ENCODE measurements at places on chromosomes 2 and 18.

DNA sequence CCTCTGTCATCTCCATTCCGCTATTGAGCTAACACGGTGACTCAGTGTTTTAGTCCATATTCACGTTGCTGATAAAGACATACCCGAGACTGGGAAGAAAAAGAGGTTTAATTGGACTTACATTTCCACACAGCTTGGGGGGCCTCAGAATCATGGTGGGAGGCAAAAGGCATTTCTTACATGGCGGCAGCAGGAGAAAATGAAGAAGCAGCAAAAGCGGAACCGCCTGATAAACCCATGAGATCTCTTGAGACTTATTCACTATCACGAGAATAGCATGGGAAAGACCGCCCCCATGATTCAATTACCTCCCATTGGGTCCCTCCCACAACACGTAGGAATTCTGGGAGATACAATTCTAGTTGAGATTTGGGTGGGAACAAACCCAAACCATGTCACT, 22.6 kb upstream of the CXXC1 start:
- DNase-seq, result no peak

- no peak for DNase-seq
Measured at GRCh38 chr18:79736230-79736629, 56.6 kb downstream of the CTDP1 start.

GRCh38 chr2:132373391-132374135, 43.0 kb upstream of the GPR39 start:
- DNase-seq, result no peak

- DNase-seq, result peak; percentile 74
Measured at GRCh38 chr2:17813742-17814473, 2.4 kb upstream of the MSGN1 start.

GRCh38 chr2:29238497-29238896, 123.3 kb downstream of the CLIP4 start:
- peak; percentile 58 for DNase-seq

GRCh38 chr2:180443888-180444287, 436.8 kb upstream of the CWC22 start:
- DNase-seq, result no peak
